ENCODE measurements at places on chromosomes 13 and 19.

- peak; percentile 24 for DNase-seq
Observed at GRCh38 chr19:17379221-17379631, 2.1 kb upstream of the PLVAP start.

- DNase-seq = no peak
Observed at GRCh38 chr13:32503727-32504126, 34.9 kb downstream of the N4BP2L2 start.

- DNase-seq = no peak
Observed at GRCh38 chr19:31499281-31500196, 150.3 kb upstream of the TSHZ3 start.

- no peak for DNase-seq
Observed at GRCh38 chr13:71488201-71488600, 378.8 kb downstream of the DACH1 start.

- no peak for DNase-seq
Observed at GRCh38 chr19:52518646-52519045, 8.8 kb upstream of the ZNF808 start.

DNA sequence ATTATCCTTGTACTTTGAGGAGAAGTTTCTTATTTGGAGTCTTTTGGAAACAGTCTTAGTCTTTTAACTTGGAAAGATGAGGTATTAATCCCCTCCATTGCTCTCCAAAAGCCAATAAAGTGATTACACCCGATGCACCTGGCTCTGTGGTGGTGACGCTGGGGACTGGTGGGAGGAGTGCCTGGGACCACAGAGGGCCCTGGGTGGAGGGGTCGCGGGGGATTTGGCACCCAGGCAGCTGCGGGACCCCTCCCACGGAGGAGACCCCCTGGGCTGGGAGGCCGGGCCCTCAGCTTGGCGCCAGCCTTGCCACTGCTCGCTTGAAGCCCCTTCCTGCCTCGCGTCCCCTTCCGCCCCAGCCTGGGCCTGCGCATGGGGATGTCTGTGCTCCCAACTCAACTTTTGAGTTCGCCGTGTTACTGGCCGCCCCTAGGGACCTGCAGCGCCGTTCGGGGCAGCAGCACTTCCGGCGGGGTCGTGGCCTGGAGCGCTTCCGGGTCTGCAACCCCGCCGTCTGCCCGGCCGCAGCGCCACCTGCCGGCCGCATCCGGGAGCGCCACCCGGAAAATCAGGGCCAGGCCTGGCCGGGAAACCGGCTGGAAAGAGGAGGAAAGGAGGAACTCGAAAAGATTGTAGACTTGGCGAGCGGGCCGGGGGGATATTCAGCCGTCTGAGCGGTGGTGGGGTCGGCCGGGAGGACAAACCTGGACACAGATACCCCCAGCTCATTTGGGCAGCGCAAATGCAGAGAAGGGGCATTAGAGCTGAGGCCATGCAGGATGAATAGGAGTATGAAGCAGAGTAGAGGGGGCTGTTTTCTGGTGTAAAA is 8.4 kb downstream of the PEAK3 start:
- peak; percentile 96 for DNase-seq

Measured in BE2C (cell line).